ENCODE measurements at places on chromosomes 16 and 17.
A peak's percentile ranks its signal among the peaks of the same experiment; 100 is the strongest.

DNA sequence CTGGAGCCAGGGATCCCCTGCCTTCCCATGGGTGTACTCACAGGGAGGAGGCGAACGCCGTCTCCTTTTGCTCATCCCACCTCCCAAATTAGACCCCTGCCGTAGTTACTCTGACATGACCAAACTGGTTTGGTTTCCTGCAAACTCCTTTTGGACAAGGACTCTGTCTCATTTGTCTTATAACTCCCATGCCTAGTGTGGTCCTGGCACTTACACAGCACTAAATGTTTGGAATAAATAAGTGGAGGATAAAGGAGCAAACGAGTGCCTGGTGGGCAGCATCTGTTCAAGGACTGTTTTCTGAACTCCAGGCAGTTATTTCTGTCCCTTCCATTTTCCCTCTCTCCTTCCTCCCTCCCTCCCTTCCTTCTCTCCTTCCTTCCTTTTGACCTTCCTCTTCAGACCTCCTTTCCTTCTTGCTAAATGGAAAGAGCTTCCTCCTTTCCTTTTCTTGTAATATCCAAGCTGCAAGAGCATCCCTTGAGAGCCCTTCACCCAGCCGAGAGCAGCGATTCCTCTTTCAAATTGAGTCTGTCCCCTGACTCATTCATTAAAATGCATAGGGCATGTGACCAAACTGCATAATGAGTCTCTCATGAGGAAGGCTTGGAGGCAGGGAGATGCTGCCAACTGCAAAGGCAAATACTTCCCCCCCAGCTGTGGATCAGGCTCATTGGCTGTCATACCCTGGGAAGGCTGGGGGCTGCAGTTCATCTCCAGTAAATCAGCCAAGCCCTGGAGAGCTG is 36.8 kb downstream of the CHD9 start:
- no peak for DNase-seq

DNA sequence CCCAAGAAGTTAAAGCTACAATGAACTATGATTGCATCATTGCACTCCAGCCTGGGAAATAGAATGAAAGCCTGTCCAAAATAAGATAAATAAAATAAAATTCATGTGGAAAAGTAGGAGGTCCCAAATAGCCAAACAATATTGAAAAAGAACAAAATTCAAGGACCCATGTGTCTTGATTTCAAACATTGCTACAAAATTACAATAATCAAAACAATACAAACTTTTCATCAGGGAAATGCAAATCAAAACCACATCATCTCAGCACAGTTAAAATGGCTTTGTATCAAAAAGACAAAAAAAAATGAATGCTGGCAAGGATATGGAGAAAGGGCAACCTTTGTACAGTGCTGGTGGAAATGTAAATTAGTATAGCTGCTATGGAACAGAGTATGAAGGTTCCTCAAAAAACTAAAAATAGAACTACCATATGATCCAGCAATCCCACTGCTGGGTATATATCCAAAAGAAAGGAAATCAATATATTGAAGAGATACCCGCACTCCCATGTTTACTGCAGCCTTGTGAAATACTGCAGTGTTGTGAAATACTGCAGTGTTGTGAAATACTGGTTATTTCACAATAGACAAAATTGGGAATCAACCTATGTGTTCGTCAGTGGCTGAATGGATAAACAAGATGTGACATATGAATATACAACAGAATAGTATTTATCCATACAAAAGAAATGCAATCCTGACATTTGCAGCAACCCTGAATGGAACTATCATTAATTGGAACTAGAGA is 24.5 kb upstream of the ZNF287 start:
- DNase-seq = no peak

- DNase-seq = no peak
Observed at GRCh38 chr16:89860747-89861304, 12.6 kb upstream of the TCF25 start.

- DNase-seq = peak; percentile 94
Observed at GRCh38 chr17:16363749-16364536, 10.7 kb upstream of the CENPV start.

DNA sequence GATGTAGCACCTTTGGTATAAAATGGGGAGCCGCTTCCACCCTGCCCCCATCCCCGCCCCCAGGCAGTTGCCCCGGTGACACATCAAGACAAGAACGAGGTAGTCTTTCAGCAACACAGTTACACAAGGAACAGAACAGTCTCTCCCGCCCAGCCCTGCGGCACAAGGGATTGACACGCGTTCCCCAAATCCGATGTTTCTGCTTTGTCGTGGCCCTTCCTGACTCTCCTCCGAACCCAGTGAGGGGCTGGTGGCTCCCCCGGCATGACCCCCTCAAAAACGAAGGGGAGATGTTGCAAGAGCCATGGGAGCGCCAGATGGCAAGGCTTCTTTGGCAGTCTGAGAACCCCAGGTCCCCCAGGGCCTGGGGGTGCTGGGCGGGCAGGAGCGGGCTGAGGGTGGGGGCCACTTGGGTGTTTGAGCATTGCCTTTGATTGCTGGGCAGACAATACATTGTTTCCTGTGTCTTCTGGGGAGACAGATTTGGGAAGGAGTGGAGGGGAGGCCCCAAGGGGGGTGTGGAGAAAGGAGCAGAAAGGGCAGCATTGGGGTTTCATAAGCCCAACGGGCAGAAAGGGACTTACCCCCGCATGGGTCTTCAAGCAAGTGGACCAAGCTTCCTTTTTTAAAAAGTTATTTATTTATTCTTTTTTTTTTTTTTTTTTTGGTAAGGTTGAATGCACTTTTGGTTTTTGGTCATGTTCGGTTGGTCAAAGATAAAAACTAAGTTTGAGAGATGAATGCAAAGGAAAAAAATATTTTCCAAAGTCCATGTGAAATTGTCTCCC is 16.6 kb downstream of the COL1A1 start:
- DNase-seq = no peak

GRCh38 chr16:84718-85406 is 6.8 kb downstream of the MPG start:
- no peak for DNase-seq

GRCh38 chr17:4234401-4234800 is 29.4 kb downstream of the ANKFY1 start:
- DNase-seq = no peak

DNA sequence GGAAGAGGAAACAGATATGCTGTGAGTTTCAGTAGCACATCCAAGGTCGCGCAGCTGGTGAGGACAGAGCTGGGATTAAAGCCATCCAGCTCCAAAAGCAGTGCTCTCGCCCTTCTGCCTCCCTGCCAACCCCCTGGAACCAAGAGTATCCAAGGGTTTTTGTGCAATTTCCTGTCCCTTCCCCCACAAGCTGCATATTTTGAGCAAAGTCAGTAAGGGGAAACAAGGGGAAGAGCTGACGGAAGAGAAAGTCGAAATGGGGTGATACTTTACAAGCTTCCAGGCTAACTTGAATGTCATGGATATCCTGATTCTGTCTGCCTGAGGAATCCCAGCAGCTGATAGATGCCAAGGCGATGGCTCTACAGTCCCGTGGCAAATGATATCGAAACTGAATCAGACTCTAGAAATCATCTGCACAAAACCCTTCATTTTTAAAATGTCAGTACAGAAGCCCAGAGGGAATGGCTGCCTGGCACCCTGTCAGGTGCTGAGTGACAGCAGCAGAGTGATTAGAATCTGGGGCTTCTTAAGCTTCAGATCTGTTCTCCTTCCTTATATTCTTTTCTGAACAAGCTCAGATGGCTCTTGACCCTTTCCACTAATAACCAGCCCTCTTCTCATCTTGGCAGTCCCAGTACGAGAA is 42.9 kb upstream of the TEKT3 start:
- peak; percentile 91 for DNase-seq

Measured in esophagus muscularis mucosa (tissue), 4 donors.